Stimulated activated effector memory CD8-positive, alpha-beta T cell treated with anti-CD3 and anti-CD28 coated beads, Interleukin-12 subunit alpha, Interleukin-12 subunit beta, amount 100 ng/mL, for 72 hours (primary cell): ENCODE measurements at places on chromosomes 6 and 20.
A peak's percentile ranks its signal among the peaks of the same experiment; 100 is the strongest.

GRCh38 chr6:5174244-5174643, 86.5 kb downstream of the LYRM4 start:
- peak; percentile 68 for DNase-seq

GRCh38 chr6:85285934-85286333, 163.9 kb upstream of the NT5E start:
- no peak for DNase-seq

- DNase-seq = no peak
These were observed 15.0 kb upstream of the KIF16B start for GRCh38 chr20:16588241-16588640.

DNA sequence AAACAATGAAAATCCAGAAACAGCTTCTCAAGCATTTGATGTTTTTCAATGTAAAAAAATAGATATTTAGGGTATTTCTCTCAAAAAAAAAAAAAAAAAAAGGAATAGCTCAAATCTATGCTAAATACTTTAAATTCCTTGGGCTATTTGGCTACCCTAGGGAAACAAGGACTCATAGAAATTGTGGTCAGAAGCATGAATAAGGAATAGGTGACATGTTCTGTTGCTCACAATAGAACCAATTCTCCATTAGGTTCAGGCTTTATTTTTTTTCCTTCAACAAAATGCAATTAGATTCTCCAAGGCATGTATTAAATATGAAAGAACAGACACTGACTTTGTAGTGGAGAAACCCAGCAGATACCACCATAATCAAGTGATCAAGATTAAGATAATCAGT, 904.3 kb upstream of the FLRT3 start:
- DNase-seq = no peak

- DNase-seq = no peak
These were observed 437.6 kb upstream of the RNF217 start for GRCh38 chr6:124524491-124525200.

GRCh38 chr6:124719913-124720312, 242.3 kb upstream of the RNF217 start:
- DNase-seq = no peak

- peak; percentile 65 for DNase-seq
These were observed 159.4 kb downstream of the FAXC start for GRCh38 chr6:99189823-99190721.

GRCh38 chr6:36626636-36627035, 32.5 kb downstream of the SRSF3 start:
- DNase-seq = no peak

DNA sequence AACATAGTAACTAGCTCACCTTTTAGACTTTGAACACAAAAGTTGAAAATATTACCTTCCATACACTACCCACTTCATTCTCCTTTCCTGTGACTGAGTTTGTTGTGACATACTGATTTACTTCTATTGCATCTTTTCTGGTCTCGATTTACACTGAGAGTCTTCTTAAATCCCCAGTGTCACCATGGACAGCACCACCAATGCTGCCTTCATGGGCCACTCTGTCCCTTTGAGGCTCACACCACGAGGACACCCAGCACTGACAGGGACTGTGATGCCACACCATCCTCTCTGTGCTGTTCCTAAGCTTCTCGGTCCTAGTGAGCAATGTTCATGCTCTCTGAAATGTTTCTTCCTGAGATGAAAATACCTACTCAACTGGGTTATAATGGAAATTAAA, 337.1 kb upstream of the IRAK1BP1 start:
- no peak for DNase-seq

- DNase-seq = peak; percentile 84
These were observed 16.2 kb downstream of the HLA-DPB1 start for GRCh38 chr6:33091957-33092356.

DNA sequence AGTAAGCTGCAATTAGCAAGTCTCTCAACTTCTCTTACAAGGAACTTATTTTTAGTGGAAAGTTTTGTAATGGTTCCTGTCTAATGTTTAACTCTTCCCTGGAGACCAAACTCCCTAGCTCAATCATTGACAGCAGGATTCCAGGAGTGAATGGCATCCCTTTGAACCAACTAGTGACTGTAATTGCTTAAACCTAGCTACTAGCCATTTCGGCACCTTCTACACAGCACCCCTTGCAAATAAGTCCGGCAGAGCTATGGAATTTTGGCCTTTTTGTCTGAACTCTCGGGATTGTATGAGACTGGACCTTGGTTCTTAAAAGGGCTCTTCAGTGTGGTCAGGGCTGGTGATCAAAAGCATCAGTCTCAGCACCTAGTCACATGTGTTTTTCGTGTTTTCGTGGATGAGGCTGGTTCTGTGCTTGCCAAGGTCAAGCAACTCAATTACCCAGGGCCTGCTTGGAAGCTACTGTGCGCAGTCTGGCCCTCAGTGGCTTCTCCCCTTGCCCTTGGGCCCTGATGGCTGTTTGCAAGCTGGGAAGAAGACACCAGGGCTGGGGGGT, 135.3 kb upstream of the NEDD9 start:
- DNase-seq = no peak

- DNase-seq = no peak
These were observed 1.5 kb downstream of the ZNFX1 start for GRCh38 chr20:49276161-49276960.

DNA sequence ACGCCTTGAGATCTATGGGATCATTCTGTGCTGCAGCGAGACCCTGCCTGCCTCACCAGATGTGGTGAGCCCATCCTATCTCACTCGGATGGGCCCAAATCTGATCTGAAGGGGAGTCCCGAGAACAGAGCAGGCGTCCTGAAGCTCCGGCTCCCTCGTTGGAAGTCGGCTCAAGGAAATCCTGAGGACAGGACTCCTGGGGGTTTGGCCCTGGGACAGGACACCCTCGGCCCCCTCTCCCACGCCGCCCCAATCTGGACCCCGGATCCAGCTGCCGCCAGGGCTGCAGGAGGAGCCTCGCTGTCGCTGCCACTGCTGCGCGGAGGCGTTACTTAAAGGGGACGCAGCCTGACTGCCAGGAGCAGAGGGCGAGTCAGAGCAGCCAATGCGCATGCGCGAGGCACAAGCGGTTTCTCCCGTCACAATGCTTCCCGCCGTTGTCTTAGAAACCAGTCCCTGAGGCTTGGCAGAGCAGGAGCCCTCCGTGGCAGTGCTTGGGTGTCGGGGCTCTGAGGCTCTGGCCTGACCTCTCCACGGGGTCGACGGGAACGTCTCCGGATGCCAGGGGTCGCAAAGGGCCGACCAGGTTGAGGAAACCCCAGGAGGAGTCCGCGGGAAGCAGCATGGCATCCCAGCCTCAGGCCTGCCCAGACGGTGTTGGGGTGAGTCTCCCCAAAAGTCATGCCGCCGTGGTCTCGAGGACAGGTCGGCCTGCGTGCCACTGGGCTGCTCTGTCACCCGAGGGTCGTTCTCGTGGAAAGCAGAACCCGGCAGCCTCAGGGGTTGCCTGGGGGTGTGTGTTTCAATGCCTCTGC, 1567.8 kb upstream of the DEFB115 start:
- DNase-seq = no peak

DNA sequence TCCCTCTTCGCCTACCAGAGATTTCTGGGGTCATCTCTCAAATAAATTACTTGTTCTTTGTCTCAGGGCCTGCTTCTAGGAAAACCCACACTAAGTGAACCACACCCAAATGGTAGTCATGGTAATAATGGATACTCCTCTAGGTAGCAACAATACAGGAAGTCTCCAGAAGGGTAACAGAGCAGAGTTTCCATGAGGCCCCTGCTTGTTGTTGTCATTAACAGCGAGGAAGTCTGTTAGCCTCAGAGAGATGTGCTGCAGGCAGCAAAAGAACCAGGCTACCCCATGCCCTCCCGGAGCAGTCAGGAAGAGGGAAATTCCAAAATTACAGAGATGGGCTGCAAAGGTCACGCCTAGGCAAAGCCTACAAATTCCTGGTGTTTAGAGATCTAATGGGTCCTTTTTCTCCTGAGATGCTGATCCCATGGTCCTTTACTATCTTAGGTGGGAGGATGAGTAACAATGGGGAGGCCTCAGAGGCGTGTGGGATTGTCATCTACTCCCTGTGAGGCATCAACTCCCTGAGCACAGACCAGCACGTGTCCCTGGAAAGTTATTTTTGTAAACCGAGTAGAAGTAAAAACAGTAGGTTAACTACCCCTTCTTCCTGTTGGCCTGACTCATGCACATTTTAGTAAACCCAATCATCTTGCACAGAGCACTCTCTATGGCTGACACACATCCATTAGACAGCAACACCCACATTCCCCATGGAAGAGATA, 10.1 kb downstream of the ISM1 start:
- no peak for DNase-seq

DNA sequence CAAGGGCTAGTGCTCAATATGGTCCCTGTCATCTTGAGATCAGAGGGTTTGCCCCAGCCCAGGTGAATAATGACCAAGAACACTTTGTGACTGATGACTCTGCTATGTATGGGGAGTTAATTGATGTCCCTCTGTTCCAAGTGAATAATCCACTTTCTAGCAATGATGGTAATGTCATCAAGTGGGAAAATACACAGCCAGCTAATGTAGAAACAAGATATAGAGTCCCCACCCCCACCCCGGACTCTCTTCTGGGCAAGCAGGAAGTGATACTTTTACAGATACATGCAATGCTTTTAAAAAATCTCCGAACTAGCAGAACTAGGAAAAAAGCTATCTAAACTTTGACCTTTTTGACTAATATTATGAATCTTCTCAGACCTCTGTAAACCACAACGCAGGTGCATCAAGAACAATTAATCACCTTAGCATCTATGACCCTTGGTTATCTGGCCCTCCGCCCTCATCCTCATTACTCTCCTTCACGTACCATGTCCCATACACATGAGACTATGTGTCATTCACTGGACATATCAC, 30.5 kb downstream of the CNR1 start:
- DNase-seq = no peak

- DNase-seq = no peak
These were observed 5.5 kb upstream of the MYLK4 start for GRCh38 chr6:2756241-2756640.

GRCh38 chr20:61049684-61050083, 202.4 kb upstream of the CDH4 start:
- no peak for DNase-seq

- no peak for DNase-seq
These were observed 113.8 kb downstream of the JPH2 start for GRCh38 chr20:44073011-44073674.

- DNase-seq = no peak
These were observed 174.1 kb downstream of the CDH26 start for GRCh38 chr20:60132162-60132826.

DNA sequence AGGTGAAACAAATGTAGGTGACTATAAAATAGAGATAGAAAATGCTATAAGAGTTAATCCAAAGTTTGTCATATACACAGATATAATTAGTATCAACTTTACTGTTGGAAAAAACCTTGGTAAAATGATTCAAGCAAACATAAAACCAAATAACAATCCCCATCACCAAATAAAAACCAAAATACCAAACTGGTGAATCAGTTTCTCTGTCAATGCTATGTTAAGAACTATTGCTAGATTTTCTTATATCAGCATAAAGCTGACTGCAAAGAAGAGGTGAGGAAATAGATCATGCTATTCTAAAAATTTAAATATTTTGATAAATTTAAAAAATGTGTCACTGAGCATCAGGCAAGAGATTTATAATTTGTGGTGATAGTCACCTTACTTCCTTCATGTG, 658.4 kb downstream of the PHF3 start:
- no peak for DNase-seq

DNA sequence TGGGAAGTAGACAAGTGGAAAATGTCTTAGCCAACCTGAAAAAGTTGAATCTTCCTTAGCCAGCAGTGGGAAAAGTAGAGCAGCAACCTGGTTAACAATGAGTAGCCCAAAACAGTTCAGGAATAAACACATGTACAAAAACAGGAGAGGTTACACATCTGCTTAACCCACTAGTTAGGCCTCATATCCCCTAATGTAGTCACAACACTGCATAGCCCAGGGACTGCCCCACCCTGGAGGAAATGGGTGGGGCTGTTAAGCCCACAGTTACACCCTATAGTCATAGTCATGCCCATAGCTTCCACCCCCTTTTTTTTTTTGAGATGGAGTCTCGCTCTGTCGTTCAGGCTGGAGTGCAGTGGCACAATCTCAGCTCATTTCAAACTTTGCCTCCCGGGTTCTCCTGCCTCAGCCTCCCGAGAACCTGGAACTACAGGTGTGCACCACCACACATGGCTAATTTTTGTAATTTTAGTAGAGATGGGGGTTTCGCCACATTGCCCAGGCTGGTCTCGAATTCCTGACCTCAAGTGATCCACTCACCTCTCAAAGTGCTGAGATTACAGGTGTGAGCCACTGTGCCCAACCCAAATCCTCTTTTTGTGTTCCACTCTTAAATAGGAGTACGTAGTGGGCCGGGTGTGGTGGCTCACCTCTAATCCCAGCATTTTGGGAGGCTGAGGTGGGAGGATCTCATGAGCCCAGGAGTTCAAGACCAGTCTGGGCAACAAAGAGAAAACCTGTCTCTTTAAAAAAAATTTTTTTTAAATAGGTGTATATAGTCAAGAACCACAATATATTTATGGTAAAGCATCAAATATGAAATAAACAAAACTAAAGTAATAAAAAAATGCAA, 24.5 kb downstream of the ILRUN start:
- peak; percentile 39 for DNase-seq

DNA sequence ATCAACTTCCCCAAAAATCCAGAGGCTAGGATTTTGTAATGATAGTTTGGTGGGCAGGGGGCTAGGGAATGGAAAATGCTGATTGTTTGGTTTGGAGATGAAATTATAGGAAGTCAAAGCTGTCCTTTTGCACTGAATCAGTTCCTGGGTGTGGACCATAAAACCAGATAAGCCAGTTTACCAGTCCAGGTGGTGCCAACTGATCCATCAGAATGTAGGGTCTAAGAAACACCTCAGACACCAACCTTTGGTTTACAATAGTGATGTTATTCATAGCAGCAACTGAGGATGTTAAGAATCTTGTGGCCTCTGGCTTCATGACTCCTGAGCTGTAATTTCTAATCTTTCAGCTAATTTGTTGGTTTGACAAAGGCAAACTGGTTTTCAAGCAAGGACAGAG, 496.6 kb upstream of the EPHA7 start:
- DNase-seq = no peak

DNA sequence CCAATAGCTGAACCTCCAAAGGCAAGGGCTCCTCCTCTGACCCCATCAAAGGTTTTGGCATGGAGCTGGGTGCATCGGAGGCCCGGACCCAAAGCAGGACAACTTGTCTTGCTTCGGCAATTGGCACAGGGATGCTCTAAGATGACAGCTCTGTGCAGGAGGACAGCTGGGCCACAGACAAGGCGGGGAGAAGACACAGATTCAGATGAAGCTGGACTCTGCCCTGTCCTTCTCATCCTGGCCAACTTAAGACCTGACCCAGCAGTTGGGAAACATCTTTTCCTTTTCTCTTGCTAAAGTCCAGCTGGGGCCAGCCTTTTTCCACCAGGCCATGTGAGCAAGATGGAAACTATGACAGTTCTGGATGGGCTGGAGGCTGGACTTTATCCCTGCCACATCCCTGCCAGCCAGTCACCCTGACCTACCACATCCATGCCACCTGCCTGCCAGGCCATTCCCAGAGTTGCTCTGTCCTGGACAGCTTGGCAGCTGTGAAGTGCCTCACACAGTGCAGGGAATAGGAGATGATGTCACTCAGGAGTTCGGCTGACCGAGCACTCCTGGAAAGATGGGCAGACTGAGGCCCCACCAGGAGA, 12.7 kb upstream of the PSMF1 start:
- no peak for DNase-seq

- no peak for DNase-seq
These were observed 212.1 kb downstream of the WDR27 start for GRCh38 chr6:169489563-169490245.
